ENCODE measurements at places on chromosomes 7 and 10.

DNA sequence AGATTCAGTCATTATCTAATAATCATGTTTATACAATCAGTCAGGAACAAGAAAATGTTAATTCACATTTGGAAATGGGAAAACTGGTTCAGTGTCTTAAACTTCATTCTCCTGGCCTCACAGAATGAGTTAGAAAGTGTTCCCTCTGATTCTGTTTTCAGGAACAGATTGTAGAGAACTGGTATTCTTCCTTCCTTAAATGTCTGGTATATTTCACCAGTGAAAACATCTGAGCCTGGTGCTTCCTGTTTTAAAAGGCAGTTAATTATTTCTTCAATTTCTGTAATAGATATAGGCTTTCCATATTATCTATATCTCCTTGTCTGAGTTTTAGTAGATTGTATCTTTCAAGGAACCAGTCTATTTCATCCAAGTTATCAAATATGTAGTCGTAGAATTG, 97.1 kb upstream of the TMEM168 start:
- DNase-seq = no peak

- DNase-seq = peak; percentile 56
These were observed 82.7 kb downstream of the PLCE1 start for GRCh38 chr10:94076325-94076841.

- no peak for DNase-seq
These were observed 240.7 kb downstream of the TSPAN12 start for GRCh38 chr7:120617275-120617674.

DNA sequence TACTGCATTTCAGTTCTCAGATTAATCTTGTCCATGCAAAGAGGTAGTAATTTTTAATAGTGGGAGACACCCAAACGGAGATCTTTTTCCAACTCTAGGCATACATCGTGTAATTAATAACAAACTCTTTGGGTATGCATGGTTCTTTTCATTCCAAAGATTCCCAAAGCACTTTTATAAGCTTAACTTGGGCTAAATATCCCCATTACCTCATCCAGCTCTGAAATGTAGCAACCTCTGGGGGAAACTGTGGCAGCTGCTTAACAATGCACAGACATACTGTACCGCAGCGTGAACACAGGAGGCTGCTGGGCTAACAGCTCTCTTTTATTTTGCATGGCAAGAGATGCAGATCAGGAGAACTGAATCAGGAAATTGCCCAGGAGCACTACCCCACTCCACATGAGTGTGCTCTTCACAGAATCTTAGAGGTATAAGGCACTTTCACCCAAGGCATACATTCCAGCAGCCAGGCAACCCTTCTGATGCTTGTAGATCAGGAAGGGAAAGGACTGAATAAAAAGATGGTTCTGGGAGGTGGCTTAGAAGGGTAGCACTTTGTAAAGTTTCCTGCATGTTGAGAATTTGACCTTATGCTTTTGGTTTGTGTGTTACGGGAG, 114.4 kb upstream of the GLI3 start:
- DNase-seq = peak; percentile 12

DNA sequence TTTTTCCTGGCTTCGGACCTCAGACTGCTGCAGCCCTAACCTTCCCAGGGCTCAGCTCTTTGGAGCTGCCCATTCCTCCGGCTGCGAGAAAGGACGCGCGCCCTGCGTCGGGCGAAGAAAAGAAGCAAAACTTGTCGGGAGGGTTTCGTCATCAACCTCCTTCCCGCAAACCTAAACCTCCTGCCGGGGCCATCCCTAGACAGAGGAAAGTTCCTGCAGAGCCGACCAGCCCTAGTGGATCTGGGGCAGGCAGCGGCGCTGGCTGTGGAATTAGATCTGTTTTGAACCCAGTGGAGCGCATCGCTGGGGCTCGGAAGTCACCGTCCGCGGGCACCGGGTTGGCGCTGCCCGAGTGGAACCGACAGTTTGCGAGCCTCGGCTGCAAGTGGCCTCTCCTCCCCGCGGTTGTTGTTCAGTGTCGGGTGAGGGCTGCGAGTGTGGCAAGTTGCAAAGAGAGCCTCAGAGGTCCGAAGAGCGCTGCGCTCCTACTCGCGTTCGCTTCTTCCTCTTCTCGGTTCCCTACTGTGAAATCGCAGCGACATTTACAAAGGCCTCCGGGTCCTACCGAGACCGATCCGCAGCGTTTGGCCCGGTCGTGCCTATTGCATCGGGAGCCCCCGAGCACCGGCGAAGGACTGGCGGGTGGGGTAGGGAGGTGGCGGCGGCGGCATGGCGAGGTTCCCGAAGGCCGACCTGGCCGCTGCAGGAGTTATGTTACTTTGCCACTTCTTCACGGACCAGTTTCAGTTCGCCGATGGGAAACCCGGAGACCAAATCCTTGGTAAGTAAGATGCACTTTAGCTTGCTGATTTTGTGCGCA, at the start of gene PLXDC2:
Gene PLXDC2, plus strand, starts transcription at position 22 of the 820 bp plus-strand sequence.
- DNase-seq = no peak

DNA sequence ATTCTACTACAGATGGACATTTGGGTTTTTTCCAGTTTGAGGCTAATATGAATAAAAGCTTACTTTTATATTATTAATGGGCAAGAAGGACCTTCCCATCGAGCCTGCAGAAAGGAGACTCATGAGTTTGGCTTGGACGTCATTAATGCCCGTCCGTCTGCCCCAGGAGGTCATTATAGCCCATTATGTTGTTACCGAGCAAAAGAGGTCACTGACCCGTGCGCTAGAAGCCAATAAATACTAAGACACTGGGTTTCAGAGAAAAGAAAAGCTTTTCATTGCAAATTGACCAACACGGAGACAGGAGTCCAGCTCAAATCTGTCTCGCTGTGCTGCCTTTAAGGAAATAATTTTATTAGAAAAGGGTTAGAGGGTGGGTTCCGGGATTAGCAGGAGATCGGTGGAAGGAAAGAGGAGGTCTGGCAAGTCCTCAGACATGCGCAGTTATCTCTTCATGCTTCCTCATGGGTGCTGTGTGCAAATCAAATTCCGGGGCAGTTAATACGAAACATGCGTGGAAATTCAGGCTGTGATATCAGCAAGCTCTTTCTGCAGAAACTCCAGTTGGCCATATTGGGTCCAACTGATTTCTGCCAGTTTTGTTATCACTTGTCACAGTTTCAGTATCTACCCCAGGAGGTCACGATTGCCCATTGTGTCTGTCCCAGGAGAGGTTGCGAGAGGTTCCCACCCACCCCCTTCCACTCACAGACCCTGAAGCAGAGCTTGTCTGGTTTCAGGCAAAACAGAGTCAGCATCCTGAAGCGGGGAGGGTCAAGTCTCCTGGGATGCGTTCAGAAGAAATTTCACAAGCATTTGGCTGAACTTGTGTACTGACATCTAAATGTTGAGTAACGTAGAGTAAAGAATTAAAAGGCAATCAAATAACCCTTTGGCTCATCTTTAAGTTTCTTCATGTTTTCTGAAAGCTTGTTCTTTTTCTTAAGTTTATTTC, 1.1 kb upstream of the GALNTL5 start:
- peak; percentile 49 for DNase-seq

DNA sequence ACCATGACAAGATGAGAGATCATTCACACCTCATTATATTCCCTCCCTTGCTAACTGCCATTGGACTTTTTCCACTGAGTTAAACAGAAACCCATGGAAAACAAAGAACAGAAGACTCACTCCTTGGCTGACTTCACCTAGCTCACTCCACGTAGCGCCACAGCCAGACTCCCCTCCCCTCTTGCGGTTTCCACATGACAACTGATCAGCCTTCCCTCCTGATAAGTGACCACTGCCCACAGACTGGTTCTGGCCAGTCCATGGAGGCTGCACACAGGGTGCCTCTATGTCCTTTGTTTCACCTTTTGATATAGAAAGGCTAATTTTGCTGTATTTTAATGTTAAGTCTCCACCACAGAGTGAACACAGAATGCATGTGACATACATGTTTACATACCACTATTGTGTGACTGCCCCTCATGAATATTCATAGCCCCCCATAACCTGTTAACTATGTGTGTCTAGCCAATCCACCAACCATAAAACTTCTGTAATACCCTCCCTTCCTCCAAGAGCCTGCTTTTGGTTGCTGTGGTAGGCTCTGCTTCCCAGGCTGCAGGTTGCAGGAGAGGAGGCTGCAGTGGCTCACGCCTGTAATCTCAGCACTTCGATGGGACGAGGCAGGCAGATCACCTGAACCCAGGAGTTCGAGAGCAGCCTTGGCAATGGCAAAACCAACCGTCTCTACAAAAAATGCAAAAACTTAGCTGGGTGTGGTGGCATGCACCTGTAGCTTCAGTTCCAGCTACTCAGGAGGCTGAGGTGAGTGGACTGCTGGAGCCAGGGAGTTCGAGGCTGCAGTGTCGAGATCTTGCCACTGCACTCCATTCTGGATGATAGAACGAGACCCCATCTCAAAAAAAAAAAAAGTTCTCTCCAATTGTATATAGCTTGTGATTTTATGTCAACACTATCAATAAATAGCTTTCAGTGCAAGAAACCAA, 10.0 kb upstream of the IFIT5 start:
- no peak for DNase-seq

DNA sequence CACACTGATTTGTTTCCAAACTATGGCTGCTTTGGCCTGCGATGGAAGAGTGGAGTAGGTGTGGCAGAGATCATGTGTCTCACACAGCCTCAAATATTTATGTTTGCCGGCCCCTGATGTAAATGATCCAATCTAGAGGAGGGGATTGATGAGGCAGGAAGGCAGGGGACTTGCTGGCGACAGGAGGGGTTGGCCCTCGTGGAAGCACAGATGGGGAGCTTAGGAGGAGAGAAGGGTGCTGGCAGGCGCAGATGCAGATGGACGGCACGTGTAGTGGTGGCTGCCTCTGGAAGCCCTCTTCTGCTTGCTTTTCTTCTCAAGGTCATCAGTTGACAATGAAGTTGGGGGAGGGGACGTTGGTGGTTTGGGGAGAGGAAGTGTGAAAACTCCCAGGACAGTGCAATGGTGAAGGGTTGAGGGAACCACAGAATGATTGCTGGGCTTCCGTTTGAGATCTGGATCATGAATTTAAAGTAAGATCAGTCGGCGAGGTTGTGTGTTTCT, 15.4 kb downstream of the COL13A1 start:
- DNase-seq = no peak

DNA sequence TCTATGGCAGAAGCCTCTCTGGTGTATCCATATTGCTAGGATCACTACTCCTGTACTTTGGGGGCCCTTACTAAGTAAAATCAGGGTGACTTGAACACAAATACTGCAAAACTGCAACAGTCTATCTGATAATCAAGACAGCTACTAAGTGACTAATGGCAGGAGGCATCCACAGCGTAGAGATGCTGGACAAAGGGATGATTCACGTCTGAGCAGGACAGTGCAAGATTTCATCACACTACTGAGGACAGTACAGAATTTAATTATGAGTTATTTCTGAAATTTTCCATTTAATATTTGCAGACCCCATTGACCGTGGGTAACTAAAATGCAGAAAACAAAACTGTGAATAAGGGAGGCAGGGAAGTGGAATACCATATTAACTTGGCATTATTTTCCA, 10.4 kb downstream of the CUL2 start:
- peak; percentile 58 for DNase-seq

- no peak for DNase-seq
These were observed 60.8 kb upstream of the ELN start for GRCh38 chr7:73966941-73967831.

DNA sequence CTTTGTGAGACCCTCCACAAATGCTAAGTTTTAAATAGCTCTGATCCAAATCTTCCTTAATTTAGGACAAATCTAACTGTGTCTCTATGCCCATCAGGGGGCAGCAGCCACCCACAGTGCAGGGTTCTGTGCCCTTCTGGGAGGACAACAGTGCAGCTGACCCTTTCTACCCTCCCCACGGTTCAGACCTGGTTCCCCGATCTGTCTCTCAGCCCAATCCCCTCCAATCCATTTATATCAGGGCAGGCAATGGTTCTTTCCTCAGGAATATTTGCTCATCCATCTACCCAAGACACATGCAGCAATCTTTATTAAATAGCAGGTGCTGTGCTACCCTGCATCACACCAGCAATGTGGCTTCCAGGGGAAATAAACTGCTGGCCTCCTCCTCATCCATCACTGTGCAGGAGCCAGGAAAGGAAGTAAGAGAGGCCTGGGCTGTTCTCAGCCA, 4.0 kb upstream of the RBM28 start:
- peak; percentile 34 for DNase-seq

DNA sequence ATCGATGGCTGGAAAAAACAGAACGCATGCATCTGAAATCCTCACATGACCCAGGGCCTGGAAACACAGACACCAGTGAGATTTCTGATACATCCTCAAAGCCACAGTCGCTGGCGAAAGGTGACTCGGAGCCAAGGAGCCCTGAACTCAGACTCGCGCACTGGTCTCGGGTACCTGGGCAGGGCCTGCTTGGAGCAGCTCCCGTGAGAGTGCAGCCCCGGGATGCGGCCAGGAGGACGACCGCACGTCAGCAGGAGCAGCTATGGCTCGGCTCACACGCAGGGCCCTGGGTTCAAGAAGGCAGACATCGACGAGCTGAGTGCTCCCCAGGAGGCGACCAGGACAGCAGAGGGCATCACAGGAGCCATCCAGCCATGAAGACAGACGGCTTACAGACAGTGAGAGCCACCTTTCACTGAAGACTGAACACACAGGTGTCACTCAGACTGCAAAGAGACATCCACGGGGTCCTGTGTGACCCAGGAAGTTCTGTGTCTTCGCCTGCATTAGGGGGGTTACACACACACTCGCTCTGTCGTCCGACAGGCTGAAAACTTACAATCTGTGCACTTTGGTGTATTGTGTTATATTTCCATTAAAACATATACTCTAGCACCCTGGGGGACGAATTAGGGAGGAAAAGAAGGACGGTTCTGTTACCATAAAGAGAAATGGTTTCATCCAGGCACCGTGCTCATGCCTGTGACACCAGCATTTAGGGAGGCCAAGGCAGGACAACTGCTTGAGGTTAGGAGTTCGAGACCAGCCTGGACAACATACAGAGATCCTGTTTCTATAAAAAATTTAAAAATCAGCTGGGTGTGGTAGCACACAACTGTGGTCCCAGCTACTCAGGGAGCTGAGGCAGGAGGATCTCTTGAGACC, 227.7 kb downstream of the MAD1L1 start:
- no peak for DNase-seq

- DNase-seq = no peak
These were observed 185.9 kb downstream of the AVL9 start for GRCh38 chr7:32681174-32681518.

GRCh38 chr10:6151087-6151977, 51.4 kb upstream of the PFKFB3 start:
- peak; percentile 53 for DNase-seq

GRCh38 chr7:128455543-128456254, at the start of gene HILPDA:
TSS of gene HILPDA (plus strand) at chr7:128455878. CDS start at chr7:128457269, 1,391 bp downstream.
- peak; percentile 88 for DNase-seq

DNA sequence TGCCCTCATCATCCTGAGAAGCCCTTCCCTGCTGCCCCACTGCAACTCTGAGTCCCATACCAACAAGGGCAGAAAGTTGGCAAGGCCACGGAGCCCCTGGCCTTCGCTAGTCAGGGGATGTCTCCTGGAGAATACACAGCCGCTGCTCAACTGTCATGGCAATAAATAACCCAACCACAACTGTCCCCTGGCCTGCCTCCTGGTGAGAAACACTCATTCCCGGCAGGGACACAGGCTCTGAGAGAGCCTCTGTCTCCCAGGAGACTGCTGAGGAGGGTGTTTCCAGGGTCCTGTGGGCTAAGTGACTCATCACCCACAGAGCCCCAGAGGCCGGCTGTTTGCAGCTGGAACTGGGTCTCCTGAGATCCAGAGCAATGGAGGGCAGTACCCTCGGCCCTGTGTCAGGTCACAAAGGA, 354.1 kb downstream of the TNS3 start:
- DNase-seq = no peak

- DNase-seq = no peak
These were observed 207.9 kb downstream of the PAXIP1 start for GRCh38 chr7:154795014-154795413.

- DNase-seq = no peak
These were observed 417.1 kb downstream of the DNAJB6 start for GRCh38 chr7:157753713-157754415.

GRCh38 chr7:3091631-3092030, 48.0 kb upstream of the CARD11 start:
- DNase-seq = no peak
